Muscle of leg (tissue), 16 donors: ENCODE measurements at places on chromosomes 6 and 20. TPM values are rescaled to one million over a fixed set of nuclear protein-coding genes. Genes with fewer than 3 reads are reported as not detected.

Gene KIF16B
- 22.6 TPM for polyA plus RNA-seq

Gene ZNF391
- 6.9 TPM for polyA plus RNA-seq

Gene SMOC2
- polyA plus RNA-seq: 58.0 TPM

Gene DLK2
- polyA plus RNA-seq: 1.9 TPM

Gene TBX18
- 11.5 TPM for polyA plus RNA-seq

Gene SOX12
- 24.1 TPM for polyA plus RNA-seq

Gene LHFPL5
- not detected for polyA plus RNA-seq

Gene DAAM2
- polyA plus RNA-seq: 34.0 TPM

Gene TEAD3
- 49.7 TPM for polyA plus RNA-seq

Gene LAMP5
- 0.28 TPM for polyA plus RNA-seq

Gene RGS17
- 0.56 TPM for polyA plus RNA-seq
